Calu3 (cell line): ENCODE measurements at places on chromosomes 5 and 9. TPM values are rescaled to one million over a fixed set of nuclear protein-coding genes. Genes with fewer than 3 reads are reported as not detected.

DNA sequence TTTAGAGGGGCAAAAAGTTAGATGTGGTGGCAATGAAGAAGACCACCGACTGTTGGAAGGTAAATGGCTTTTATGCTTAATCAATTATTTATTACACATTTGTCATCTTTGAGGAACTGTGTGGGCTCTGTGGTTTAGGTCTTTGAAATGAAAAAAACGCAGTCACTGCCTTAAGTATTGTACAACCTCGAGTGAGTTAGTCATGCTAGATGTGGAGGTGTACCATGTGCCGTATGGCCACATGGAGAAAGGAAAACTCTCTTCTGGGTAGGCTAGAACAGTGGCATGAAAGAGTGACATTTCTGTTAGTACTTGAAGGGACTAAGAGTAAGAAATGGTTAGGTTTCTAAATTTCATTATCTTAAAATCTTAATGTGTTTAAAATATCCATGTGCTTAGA lies 166.1 kb downstream of the HACD4 start:
- no peak for DNase-seq

GRCh38 chr9:74958587-74958986 lies 5.9 kb upstream of the C9orf40 start:
- DNase-seq = no peak

GRCh38 chr5:179261301-179262125 lies 83.7 kb downstream of the ADAMTS2 start:
- DNase-seq = no peak

- no peak for DNase-seq
Observed at GRCh38 chr5:111746791-111747190, 10.2 kb downstream of the NREP start.

- DNase-seq = no peak
Observed at GRCh38 chr5:43204958-43205357, 12.9 kb downstream of the NIM1K start.

PPP3R2 gene
- total RNA-seq = not detected in 2 replicates

WDR38 gene
- total RNA-seq = not detected in 2 replicates

MZB1 gene
- 0.24 TPM in 1 of 2 replicates, not detected in the other for total RNA-seq

ZNF658 gene
- 2.5 and 3.1 TPM in 2 replicates for total RNA-seq
